ENCODE measurements at places on chromosomes 1 and 21.

- DNase-seq = no peak
These were observed 2.6 kb downstream of the NCMAP start for GRCh38 chr1:24558455-24558854.

DNA sequence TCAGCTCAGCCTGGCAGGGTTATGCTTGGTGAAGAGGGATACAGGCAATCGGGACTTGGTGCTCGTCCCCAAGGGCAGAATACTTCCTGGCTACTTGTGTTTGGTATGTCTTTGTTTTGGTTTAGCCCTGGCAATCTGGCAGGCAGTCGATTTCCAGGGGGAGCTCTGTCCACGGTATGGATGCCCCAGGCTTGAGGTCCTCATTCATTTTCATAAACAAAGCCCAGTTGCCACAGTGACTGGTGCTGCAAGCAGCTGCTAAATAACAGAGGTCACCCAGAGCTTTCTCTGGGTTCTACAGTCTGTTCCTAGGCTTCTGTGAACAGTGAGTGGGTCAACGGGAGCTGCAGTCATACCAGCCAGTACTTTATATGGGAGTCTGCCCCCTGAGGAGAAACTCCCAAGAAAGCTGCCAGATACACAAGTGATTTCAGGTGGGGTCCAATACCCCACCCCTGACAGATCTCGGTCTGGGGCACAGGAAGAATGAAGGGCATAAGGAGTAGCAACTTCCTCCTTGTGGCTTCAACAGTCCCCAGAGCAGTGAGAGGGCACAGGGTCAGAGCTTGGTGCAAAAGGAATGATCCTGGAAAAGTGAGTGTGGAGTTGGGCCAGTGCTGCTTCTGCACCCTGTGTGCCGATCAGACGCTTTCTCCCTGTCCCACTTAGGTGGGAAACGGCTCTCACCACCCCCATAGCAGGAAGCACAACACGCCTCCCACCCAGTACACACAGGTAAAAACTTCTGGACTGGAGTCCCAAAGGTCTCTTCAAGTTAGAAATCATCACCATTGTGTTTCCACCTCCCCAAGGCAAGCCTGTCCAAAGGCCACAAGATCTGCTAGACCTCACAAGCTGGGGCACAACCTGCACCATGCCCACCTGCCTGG is 55.5 kb downstream of the TGFBR3 start:
- DNase-seq = no peak

GRCh38 chr1:44281962-44282703 is 68.9 kb downstream of the DMAP1 start:
- no peak for DNase-seq

DNA sequence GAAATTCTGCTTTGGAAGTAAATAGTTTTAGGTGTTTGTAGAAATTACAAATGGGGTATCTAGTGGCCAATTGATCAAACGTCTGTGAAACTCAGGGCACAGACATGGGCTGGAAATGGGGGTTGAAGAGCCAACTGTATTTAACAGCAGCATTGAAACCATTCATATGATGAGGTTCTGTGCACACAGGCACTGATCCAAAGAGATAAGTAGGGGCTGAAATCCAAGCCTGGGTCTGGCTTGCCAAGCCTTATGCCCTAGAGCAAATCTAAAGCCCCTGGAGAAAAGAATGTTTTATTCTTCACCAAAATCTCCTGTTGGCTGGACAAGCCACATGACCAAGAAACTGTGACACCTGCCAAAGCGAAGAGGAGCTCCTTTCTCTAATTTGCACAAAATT is 67.6 kb upstream of the ST6GALNAC5 start:
- no peak for DNase-seq

GRCh38 chr1:238143038-238143437 is 252.3 kb upstream of the ZP4 start:
- no peak for DNase-seq

- no peak for DNase-seq
These were observed 29.7 kb downstream of the PADI2 start for GRCh38 chr1:17089506-17089905.

DNA sequence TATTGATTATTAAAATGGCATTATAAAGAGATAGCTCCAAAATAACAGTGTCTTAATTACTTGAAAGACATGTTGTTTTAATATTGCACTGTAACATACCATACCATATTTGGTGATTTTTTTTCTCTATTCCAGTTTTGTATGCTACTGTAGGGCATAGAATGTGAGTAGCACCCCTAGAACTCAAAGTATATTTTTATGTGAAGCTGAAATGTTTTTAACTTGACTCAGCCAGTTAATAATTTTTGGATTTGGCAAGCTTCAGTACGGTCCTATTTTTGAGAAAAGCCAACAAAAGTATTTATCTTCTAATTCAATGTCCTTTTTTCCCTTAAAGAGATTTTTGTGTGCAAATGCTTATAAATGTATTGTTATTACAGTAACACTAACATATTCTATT is 593.8 kb downstream of the USP25 start:
- DNase-seq = no peak

- DNase-seq = no peak
These were observed 32.8 kb upstream of the PKP1 start for GRCh38 chr1:201250326-201251011.

- DNase-seq = no peak
These were observed 17.2 kb downstream of the KAZN start for GRCh38 chr1:14615549-14616218.

DNA sequence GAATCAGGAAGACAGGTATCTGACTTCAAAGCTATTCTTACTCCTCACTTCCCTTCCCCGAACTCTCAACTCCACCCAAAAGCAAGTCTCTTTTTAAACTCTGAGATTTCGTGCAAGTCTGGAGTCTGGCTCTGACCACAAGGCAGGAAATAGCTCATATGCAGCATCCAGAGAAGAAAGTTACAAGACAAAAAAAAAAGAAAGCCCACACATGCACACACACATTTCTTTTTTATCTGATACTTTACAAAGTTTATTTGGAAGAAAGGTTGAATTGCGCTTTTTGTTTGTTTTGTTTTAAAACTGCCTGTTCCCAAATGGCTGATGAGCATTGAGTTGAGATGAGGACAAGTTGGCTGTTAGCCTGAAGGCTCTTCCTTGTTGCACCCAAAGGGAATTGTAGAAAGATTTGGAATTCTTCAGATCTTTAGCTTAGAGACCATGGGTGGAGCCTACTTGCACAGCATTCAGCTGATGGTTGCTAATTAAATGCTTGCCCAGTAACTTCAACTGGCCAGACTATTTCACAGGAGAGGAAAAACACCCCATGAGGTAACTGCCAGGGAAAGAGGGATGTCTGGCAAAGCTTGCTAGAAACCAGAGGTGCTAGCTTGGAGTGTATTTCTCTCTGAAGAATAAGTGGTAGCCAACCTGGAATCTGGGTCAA is 490.3 kb downstream of the TTLL7 start:
- no peak for DNase-seq

- no peak for DNase-seq
These were observed 154.5 kb downstream of the PEX14 start for GRCh38 chr1:10629091-10629815.

- DNase-seq = no peak
These were observed 1.1 kb upstream of the ESPN start for GRCh38 chr1:6423321-6423999.

DNA sequence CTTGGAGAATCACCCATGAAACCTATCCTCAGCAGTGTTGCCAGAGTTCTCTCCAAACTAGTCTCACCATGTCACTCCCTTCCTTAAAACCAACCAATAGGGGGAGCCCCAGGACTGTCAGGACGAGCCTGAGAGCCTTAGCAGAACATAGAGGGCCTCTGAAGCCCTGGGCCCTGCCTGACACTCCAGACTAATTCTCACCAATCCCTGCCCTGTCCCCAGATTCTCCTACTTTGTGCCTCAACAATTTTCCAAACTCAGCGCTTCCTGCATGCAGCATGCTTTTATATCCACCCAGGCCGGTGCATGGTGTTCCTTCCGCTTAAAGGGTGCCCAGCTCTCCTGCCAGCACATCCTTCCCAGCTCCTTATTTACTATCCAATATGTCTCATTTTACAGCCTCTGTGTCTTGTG is 42.7 kb downstream of the HSD3B1 start:
- peak; percentile 62 for DNase-seq

- DNase-seq = no peak
These were observed 21.6 kb downstream of the FAM151A start for GRCh38 chr1:54601730-54602129.

GRCh38 chr1:17600321-17600720 is 60.8 kb downstream of the ARHGEF10L start:
- no peak for DNase-seq

GRCh38 chr1:57400048-57400447 is 23.8 kb downstream of the DAB1 start:
- no peak for DNase-seq

DNA sequence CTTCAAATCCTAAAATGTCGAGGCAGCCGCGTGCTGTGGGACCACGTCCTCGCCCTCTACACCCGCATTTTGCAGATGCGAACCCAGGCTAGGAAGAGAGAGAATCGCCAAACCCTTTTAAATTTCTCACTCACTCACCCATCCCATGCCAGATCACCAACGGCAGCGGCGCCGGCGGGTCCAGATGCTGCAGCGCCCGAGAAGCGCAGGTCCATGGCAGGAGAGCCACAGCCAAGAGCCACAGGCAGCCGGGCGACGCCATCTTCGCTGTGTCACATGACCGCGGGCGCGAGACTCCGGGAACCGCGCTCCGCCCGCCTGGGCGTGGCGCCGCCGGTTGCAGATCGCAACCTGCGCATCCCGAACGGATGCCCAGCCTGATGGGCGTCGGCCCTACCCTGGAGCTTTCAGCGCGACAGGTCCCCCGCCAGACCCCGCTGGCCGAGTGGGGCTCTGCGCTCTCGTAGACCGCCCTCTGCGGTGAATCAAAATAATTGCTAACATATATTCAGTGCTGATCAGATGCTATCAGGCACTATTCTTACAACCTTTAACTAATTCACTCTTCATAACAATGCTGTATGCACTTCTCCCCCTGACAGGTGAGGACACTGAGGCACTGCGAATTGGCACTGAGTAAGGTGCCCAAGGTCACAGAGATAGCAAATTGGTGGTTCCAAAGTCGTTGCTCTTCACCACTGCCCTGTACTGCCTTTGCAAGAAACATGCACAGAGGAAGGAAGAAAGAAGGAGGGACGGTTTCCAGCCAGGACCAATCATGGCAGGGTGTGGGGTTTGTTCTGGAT is at the start of gene PPT1:
Gene PPT1 (minus strand): TSS at position 276 of the 806 bp plus-strand sequence. CDS start 14 bp downstream, at position 262.
- DNase-seq = peak; percentile 64

GRCh38 chr1:180912211-180912800 is 391 bp upstream of the KIAA1614 start:
- DNase-seq = no peak

GRCh38 chr1:177092001-177092400 is 72.5 kb downstream of the ASTN1 start:
- DNase-seq = no peak
